ENCODE measurements at places on chromosomes 1 and 21. TPM values are rescaled to one million over a fixed set of nuclear protein-coding genes. Genes with fewer than 3 reads are reported as not detected.

DNA sequence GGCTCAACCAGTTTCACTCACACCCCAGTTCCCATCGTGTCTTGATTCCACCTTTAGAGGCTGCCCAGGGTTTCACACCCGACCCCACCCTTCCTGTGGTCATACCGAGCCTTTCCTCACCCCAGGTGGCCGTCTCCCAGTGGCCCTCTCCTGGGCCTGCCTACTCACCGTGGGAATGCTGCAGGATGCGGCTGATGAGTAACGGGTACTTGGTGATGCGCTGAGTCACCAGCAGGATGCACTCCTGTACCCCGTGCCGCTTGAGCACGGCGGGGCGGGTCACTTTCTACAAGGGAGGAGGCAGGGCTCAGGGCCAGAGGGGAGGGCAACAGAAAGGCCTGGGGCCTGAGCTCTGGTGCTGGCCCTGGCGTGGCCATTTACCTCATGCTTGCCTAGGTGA lies 16.4 kb downstream of the ARHGEF2 start:
- H3K27ac ChIP-seq = no peak overlapping the region
- DNase-seq = no peak
- H3K36me3 ChIP-seq = no peaks in the 10 kb centered on the region
- no peaks in the 10 kb centered on the region for H3K27me3 ChIP-seq

- no peaks in the 10 kb centered on the region for H3K4me1 ChIP-seq
- no peak for DNase-seq
- no peaks in the 10 kb centered on the region for H3K36me3 ChIP-seq
- no peak overlapping the region for H3K4me3 ChIP-seq
Measured at GRCh38 chr1:167328816-167329483, 108.3 kb downstream of the POU2F1 start.

DNA sequence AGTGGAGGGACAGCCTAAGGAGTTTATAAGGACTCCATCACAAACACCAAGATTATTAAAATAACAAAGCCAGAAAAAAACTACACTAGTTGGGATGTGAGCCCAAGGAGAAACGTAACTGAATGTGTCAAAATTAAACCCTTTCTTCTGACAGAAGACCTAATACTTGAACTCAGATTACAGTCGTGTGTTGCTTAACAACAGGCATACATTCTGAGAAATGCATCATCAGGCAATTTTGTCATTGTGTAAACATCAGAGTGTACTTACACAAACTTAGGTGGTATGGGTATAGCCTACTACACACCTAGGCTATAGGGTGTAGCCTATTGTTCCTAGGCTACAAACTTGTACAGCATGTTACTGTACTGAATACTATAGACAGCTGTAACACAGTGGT lies 23.4 kb downstream of the DSTYK start:
- no peak for DNase-seq
- peaks cover 24% of the 10 kb centered on the region for H3K4me1 ChIP-seq
- no peak overlapping the region for H3K27ac ChIP-seq

- peak; percentile 34 for DNase-seq
- H3K4me1 ChIP-seq = no peaks in the 10 kb centered on the region
- no peaks in the 10 kb centered on the region for H3K36me3 ChIP-seq
- no peak overlapping the region for H3K27ac ChIP-seq
- H3K4me3 ChIP-seq = no peak overlapping the region
- no peaks in the 10 kb centered on the region for H3K27me3 ChIP-seq
Measured at GRCh38 chr21:42187976-42188653, 30.8 kb upstream of the ABCG1 start.

GRCh38 chr1:159854116-159854692 lies 8.3 kb downstream of the VSIG8 start:
- DNase-seq = peak; percentile 90
- peak overlapping the region; percentile 71 for H3K4me3 ChIP-seq
- no peaks in the 10 kb centered on the region for H3K36me3 ChIP-seq
- H3K4me1 ChIP-seq = peaks cover 8% of the 10 kb centered on the region

GRCh38 chr1:88124614-88125013 lies 559.5 kb upstream of the PKN2 start:
- H3K4me1 ChIP-seq = peaks cover 4% of the 10 kb centered on the region
- DNase-seq = no peak
- H3K27ac ChIP-seq = no peak overlapping the region

GRCh38 chr1:43389326-43390313 lies at the start of the genes MED8 and SZT2:
MED8 (minus strand) TSS chr1:43389800; CDS start chr1:43389764, 36 bp downstream.
SZT2 (plus strand) TSS chr1:43389899; CDS start chr1:43389969, 70 bp downstream.
- peak; percentile 98 for DNase-seq
- no peaks in the 10 kb centered on the region for H3K27me3 ChIP-seq
- peak within 1 kb of the TSS; percentile 87 for H3K4me3 ChIP-seq
- peak within 1 kb of the TSS; percentile 66 for H3K27ac ChIP-seq
- H3K4me1 ChIP-seq = peaks cover 17% of the 10 kb centered on the region
- no peaks in the 10 kb centered on the region for H3K36me3 ChIP-seq

The CD247 gene
- 2.5 TPM for polyA plus RNA-seq

- H3K27me3 ChIP-seq = no peaks in the 10 kb centered on the region
- DNase-seq = no peak
Measured at GRCh38 chr1:182303778-182304177, 87.8 kb downstream of the GLUL start.

DNA sequence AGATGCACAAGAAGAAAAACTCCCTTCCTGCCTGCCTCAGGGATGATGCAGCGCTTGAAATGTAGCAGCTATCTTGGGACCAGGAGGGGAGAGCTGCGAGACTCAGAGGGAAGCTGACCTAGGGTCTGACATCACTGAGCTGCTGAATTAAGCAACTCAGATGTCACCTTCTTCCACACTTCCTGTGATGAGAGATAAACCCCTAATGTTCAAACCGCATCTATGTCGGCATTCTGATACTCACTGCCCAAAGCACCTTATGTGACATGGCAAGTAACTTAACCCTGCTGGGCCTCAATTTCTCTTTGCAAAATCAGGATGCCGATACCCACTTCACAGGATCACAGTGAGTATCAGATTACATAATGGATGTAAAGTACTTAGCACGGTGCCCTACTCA lies 9.1 kb upstream of the AK2 start:
- H3K36me3 ChIP-seq = no peaks in the 10 kb centered on the region
- no peak for DNase-seq
- no peaks in the 10 kb centered on the region for H3K4me1 ChIP-seq
- no peak overlapping the region for H3K27ac ChIP-seq
- no peak overlapping the region for H3K4me3 ChIP-seq

- H3K36me3 ChIP-seq = no peaks in the 10 kb centered on the region
- no peaks in the 10 kb centered on the region for H3K4me1 ChIP-seq
- no peak overlapping the region for H3K4me3 ChIP-seq
Measured at GRCh38 chr1:209375671-209376365, 207.7 kb upstream of the CAMK1G start.

DNA sequence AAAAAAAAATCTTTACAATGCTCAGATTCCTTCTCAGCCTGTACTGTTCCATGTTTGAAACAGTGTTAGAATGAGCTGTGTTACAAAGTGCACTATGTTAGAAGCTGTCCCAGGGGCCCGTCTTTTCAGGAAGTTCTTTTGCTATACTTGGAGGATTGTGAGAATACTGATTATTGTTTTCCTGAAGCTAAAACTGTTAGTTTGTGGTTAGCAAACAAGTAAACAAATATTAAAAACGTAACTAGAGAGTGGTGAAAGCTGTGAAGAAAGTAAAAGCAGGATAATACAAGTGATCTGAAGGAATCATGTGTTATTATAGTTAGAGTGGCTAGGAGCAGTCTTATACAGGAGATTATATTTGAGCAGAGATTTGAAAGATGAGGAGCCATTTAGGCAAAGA lies 35.6 kb downstream of the CAMSAP2 start:
- no peaks in the 10 kb centered on the region for H3K36me3 ChIP-seq
- no peak overlapping the region for H3K4me3 ChIP-seq
- H3K27me3 ChIP-seq = no peaks in the 10 kb centered on the region
- H3K4me1 ChIP-seq = peaks cover 3% of the 10 kb centered on the region

GRCh38 chr1:236829085-236829484 lies 34.0 kb downstream of the MTR start:
- no peaks in the 10 kb centered on the region for H3K27me3 ChIP-seq
- H3K4me3 ChIP-seq = no peak overlapping the region
- no peak overlapping the region for H3K27ac ChIP-seq
- no peak for DNase-seq
- H3K36me3 ChIP-seq = no peaks in the 10 kb centered on the region

- no peaks in the 10 kb centered on the region for H3K4me1 ChIP-seq
- no peak overlapping the region for H3K27ac ChIP-seq
Measured at GRCh38 chr1:151737479-151737878, 16.2 kb downstream of the RIIAD1 start.

The IGSF5 gene
- 1.6 TPM for polyA plus RNA-seq

GRCh38 chr1:7688659-7689058 lies 82.4 kb upstream of the VAMP3 start:
- DNase-seq = no peak
- H3K27me3 ChIP-seq = no peaks in the 10 kb centered on the region
- peaks cover 3% of the 10 kb centered on the region for H3K4me1 ChIP-seq
- H3K4me3 ChIP-seq = no peak overlapping the region
- no peaks in the 10 kb centered on the region for H3K36me3 ChIP-seq

The SLC44A5 gene
- polyA plus RNA-seq = 10.6 TPM

DNA sequence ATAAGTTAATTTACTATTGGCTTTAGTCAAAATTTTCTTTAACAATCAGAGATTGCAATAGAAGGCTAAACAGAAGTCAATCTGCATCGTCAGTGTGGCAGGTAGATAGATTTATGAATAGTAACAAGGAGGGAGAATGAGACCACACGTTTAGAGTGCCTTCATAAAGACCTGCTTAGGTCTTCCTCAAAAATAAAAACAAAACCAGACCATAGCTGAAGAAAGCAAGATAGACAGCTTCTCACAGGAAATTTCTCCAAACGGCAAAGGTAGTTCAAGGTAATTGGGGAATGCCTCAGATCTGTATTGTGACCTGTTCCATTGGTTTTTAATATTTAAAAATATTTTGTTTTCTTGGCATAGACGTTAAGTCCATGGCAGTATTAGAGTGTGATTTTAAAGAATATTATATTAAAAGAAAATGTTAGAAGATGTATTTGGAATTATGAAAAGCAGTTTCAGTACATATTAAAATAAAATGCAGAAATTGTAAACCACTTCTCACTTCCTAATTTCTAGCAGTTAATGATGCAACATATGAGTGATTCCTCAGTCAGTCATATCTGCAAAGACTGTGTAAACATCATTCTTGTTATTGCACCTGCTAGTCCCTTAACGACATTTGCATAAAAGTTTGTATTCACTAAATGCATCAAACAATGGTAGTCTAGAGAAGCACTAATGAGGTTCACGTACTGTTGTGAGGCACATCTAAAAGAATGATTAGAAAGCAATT lies 278.0 kb downstream of the HLX start:
- H3K27me3 ChIP-seq = no peaks in the 10 kb centered on the region
- H3K27ac ChIP-seq = no peak overlapping the region

DNA sequence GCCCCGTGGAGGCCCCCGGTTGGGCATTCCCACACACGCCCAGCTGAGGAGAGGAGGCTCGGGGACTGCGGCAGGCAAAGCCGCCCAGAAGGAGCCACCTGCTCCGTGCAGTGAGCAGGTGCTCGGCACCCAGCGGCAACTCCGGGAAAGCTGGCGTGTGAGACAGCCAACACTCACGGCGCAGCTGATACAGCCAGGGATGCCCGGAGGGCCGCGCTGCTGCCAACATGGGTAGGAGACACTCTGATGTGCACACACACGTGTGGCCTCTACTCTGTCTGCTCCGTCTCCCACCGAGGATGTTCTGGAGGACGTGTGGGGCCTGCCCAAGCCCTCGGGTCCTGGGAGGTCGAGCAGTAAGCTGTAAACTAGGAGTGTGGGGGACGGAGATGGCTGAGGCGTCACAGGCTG lies 12.9 kb downstream of the MORN1 start:
- H3K36me3 ChIP-seq = no peaks in the 10 kb centered on the region
- H3K27me3 ChIP-seq = no peaks in the 10 kb centered on the region
- no peak overlapping the region for H3K27ac ChIP-seq
- no peak for DNase-seq

- no peaks in the 10 kb centered on the region for H3K27me3 ChIP-seq
- H3K4me1 ChIP-seq = no peaks in the 10 kb centered on the region
- DNase-seq = no peak
- H3K4me3 ChIP-seq = no peak overlapping the region
- no peak overlapping the region for H3K27ac ChIP-seq
Measured at GRCh38 chr1:41158147-41158875, 83.8 kb downstream of the SCMH1 start.

GRCh38 chr1:247295274-247295684 lies 36.4 kb downstream of the ZNF496 start:
- peak; percentile 3 for DNase-seq
- H3K4me3 ChIP-seq = no peak overlapping the region
- no peak overlapping the region for H3K27ac ChIP-seq
- H3K4me1 ChIP-seq = no peaks in the 10 kb centered on the region
- H3K36me3 ChIP-seq = no peaks in the 10 kb centered on the region
- H3K27me3 ChIP-seq = no peaks in the 10 kb centered on the region

The GFI1 gene
- polyA plus RNA-seq = 1.3 TPM

GRCh38 chr1:167369175-167369574 lies 148.5 kb downstream of the POU2F1 start:
- DNase-seq = no peak
- no peaks in the 10 kb centered on the region for H3K27me3 ChIP-seq
- no peak overlapping the region for H3K27ac ChIP-seq
- no peak overlapping the region for H3K4me3 ChIP-seq
